Gastrocnemius medialis (tissue), 4 donors: ENCODE measurements at places on chromosomes 12 and 14. TPM values are rescaled to one million over a fixed set of nuclear protein-coding genes. Genes with fewer than 3 reads are reported as not detected.

The ABCC9 gene
- total RNA-seq = 101 TPM

The ARID2 gene
- total RNA-seq = 10.5 TPM

The CPNE6 gene
- total RNA-seq = not detected

The YAF2 gene
- 38.5 TPM for total RNA-seq

The CLEC9A gene
- not detected for total RNA-seq

The VRTN gene
- total RNA-seq = not detected
